CD4-positive, alpha-beta memory T cell (primary cell): ENCODE measurements at places on chromosomes 1 and 21.
A peak's percentile ranks its signal among the peaks of the same experiment; 100 is the strongest.

GRCh38 chr1:100543640-100544039, 5.7 kb downstream of the GPR88 start:
- no peak overlapping the region for H3K4me3 ChIP-seq
- DNase-seq = peak; percentile 55
- H3K4me1 ChIP-seq = peaks cover 6% of the 10 kb centered on the region
- H3K27me3 ChIP-seq = peaks cover 9% of the 10 kb centered on the region
- no peaks in the 10 kb centered on the region for H3K36me3 ChIP-seq

GRCh38 chr1:26391450-26391849, 18.9 kb upstream of the ZNF683 start:
- H3K27me3 ChIP-seq = no peaks in the 10 kb centered on the region
- DNase-seq = peak; percentile 56
- H3K36me3 ChIP-seq = no peaks in the 10 kb centered on the region

- no peak overlapping the region for H3K27ac ChIP-seq
- no peaks in the 10 kb centered on the region for H3K4me1 ChIP-seq
- peak; percentile 6 for DNase-seq
- H3K36me3 ChIP-seq = no peaks in the 10 kb centered on the region
- no peaks in the 10 kb centered on the region for H3K27me3 ChIP-seq
Measured at GRCh38 chr1:13228343-13228781, 2.4 kb upstream of the PRAMEF18 start.

DNA sequence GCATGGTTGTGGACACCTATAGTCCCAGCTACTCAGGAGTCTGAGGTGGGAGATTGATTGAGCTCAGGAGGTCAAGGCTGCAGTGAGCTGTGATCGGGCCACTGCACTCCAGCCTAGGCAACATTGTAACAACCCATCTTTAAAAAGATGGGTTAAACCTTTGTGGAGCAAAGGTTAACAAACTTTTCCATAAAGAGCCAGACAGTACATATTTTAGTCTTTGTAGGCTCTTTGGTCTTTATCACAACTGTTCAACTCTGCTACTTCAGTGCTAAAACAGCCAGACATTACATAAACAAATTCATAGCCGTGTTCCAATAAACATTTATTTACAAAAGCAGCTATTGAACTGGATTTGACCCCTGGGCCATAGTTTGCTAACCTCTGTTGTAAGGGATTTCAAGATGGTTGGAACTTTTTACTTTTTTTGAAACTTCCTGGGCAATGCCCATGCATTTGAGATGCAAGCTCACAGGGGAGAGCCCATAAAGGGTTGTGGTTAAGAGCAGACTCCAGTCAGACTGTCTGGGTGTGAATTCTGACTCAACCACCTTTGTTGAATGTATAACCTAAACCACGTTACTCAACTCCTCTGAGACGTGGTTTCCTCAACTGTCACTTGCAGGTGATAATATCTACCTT, 10.8 kb downstream of the INAVA start:
- H3K27ac ChIP-seq = no peak overlapping the region
- peak; percentile 87 for DNase-seq
- H3K27me3 ChIP-seq = no peaks in the 10 kb centered on the region
- peaks cover 27% of the 10 kb centered on the region for H3K4me1 ChIP-seq
- no peaks in the 10 kb centered on the region for H3K36me3 ChIP-seq
- H3K4me3 ChIP-seq = no peak overlapping the region
